ENCODE measurements at places on chromosomes 12 and 14.

DNA sequence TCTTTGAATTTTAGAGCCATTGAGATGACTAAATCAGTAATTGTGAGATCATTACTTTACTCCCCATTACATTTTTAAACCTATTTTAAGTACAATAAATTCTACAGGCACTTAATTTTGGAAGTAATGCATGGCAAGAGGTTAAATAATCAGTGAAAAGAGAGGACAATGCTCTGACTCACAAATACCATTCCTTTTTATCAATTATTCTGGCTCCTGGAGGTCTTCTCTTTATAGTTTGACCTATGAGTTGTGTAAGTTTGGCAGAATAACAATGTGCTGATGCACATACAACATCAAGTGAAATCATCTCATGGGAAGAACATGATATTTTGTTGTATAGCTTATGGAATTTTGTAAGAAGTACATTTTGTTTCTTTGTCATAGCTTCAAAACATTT lies 166.7 kb downstream of the TMTC3 start:
- no peak for DNase-seq

DNA sequence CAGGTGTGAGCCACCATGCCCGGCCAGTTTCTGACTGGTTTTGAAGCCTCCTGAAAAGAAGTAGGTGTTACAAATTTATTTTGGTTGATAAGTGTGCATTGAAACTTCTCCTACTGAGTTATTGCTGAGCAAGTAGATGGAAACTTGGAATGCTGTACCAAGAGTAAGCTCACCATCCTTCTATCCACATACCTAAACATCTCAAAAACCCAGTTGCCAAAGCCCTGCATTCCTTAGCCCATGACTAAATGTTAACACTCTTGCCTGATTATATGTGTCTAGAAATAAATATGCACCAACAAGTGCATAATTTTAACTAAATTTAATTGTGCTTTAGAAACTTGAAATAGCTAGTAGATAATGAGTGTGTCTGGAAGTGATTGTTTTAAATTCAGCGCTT lies 357.8 kb downstream of the DUSP6 start:
- no peak for DNase-seq

DNA sequence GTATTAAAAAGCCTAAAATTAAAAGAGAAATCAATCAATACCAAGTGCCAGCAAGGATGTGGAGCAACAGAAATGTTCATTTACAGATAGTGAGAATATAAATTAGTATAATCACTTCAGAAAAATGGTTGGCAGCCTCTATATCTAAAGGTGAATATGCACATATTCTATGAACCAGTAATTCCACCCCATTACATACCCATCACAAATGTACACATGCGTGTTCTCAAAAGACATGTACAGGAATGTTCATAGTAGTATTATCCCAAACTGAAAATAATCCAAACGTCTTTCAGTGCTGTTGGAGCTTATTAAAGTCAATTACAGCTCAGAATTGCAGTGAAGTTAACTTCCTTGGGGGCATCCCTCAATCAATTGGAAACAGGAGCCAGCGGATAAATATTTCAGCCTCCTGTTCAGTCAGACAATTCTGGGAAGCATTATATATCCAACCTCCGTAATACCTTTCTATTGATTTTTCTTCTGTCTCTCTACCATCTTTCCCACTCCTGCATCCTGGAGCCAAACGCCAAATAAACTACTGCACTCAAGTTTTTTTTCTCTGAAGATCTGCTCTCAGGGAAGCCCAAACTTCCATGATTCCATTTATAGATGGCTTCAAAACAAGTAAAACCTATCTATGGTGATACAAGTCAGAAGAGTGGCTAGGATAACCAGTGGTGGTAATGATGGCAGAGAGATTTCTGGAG lies 45.0 kb upstream of the OR5AU1 start:
- DNase-seq, result no peak

DNA sequence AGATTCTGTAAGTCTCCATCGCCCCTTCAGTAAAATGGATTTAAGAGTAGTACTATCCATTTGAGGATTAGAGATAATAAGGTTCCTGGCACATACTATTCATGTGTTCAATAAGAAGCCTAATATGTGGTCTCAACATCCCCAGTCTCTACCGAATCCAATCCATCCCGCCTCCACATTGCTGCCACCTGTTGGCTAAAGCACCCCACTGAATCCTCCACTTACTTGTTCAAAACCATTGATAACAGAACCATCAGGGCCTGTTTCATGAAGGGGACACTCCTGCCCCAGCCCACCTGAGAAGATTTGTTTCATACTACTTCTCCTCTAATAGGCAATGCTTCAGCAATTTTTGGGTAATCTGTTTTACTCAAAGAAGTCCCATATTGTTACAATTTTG lies 147.5 kb downstream of the SLC2A13 start:
- no peak for DNase-seq

- DNase-seq, result no peak
Observed at GRCh38 chr12:132493482-132494178, 3.7 kb downstream of the FBRSL1 start.

GRCh38 chr12:96094201-96094600 lies 58.8 kb upstream of the LTA4H start:
- no peak for DNase-seq
